ENCODE measurements at places on chromosomes 1 and 21.

DNA sequence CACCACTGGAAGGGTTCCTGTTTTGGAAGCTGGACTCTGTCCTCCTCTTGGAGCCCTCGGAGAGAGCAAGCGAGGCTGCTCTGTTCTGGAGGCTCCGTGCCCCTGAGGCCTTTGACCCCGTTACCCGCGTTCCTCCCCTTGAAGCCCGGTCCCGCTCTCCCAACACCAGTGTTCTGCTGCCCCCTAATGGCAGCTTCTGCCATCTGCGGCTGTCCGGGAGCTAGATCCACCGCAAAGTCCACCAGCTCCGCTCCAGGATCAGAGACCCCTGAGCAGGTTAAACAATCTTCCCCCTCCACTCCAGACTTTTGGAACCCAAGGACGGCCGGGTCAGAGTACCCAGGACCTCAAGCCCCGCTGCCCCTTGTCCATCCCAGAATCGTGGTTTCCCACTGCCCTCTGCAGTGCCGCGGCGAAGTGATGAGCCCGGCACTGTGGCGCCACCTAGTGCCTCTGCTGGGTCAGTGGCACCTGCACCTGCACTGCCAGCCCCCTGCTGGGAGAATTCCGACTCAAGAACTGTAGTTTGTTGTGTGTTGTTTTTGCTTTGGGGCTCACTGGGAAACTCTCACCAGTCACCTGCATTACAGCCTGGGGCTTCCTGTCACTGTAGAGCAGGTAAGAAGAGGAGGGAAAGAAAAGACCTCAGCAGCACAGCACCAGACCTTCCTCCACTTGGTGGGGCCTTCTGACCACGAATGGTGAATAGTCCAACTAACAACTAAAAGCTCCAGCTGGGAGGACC, 63.5 kb upstream of the NFASC start:
- peak; percentile 64 for DNase-seq

DNA sequence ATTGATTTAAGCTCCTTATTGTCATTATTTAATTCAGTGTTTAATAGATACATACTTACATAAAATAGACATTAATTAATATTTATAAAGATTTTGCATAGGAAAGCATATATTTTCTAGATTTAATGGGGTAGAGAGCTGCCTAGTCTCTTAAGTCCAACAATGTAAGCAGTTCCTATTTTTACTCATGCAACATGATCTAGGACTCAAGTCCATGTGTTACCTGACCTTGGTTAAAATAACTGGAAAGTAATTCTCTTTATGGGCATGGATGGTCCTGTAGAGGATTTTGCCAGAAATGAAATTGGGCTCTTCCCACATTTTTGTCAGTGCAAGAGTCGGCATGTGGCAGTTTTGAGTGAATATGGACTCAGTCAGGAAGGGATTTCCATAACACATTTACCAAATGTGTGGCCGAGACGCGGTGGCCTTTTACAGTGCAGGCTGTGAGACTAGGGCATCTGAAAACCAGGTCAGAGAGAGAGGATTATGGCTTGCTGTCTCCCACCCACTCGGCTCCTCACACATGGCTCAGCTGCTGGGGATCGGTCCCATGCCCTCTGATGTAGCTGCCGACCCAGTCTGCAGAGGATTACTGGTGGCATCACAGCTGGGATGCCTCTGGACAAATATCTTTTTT, 6.2 kb upstream of the KIF1B start:
- no peak for DNase-seq

GRCh38 chr1:247330548-247331171, 1.0 kb downstream of the ZNF496 start:
- no peak for DNase-seq

DNA sequence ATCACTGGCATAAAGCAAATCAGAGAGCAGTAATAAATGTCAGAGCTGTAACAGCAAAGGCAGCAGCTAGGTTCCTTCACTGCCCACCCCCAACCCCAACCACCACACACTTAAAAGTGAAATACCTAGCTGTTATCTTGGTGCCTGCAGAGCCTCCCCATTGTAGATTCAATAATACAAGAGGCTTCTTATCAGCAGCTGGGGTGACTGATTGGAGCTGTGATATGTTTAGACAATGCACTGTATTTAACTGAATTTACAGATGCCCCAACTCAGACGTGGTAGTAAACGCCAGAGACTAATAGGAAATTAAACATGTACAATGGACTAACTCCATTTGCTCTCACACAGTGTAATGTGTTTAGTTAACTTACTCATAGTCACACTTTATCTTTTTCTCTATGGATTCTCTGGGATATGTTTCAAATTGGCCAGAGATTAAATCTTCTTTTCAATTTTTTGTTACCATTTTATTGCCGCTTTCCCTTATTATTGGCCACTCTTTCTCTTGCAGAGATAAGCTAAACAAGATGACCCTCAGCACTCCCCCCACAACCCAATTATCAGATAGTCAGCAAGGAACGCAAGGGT, 117.1 kb downstream of the ESRRG start:
- DNase-seq, result no peak

DNA sequence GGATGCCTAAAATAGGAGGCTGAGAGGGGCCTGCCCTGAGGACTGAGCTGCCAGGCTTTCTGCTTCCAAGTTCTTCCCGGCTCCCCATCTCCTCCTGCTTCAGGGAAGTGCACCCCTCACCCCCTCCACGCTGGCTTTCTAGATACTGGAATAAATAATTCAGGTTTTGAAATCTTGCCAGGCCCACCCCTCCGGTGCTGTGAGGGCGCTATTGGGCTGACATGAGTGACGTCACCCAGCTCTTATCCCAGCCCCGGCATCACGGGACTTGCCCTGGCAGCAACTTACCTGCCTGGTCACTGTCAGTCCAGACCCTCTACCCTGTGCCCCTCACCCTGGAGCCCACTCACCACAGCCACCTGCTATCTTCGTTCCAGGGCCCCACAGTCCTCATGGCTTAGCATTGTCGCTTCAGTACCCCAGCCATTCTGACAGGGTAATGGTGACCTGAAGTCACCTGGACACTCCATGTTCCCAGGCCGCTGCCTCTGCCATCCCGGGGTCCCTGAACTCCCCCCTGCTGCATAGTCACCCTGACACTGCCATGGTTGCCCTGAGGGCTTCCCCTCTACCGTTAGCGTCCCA, 819 bp upstream of the GPR3 start:
- DNase-seq, result no peak

GRCh38 chr1:219302697-219303096, 129.0 kb downstream of the LYPLAL1 start:
- no peak for DNase-seq
